ENCODE measurements at places on chromosomes 3 and 15.

GRCh38 chr3:69613286-69613685 is 126.0 kb upstream of the MITF start:
- DNase-seq, result no peak

DNA sequence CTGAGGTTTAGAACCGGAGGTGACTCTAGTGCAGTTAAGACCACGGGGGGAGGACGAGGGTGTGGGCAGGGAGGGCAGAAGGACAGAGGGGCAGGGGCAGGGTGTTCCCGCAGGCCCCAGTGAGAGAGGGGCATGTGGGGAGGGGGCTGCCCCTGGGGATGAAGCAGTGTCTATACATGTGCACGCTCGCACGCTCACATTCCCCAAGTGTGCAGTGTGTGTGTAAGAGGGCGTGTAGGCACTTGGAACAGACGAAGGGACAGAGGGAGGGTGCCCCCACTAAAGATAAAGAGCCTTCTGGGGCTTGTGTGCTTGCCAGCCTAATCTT is 69.5 kb upstream of the MEF2A start:
- DNase-seq, result no peak

GRCh38 chr15:64247906-64248541 is 85.2 kb upstream of the PPIB start:
- no peak for DNase-seq

- no peak for DNase-seq
These were observed 168.5 kb upstream of the TPM1 start for GRCh38 chr15:62874064-62874463.

DNA sequence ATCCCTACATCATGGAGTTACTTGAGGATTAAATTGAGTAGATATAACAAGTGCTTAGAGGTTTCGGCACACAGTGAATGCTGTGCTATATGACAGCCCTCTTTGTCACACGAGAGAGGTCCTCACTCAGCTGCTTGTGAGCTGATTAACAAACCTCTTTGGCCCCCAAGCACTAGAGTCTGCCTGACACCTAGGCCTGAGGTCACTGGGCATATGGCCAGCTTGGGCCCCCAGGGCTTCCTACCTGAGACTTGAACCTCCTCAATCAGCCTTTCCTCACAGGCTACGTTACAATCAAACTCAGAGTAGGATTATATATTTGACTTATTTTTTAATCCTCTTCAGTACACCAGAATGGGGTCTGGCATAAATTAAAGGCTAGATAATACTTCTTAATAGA is 88.8 kb downstream of the WDR72 start:
- no peak for DNase-seq

DNA sequence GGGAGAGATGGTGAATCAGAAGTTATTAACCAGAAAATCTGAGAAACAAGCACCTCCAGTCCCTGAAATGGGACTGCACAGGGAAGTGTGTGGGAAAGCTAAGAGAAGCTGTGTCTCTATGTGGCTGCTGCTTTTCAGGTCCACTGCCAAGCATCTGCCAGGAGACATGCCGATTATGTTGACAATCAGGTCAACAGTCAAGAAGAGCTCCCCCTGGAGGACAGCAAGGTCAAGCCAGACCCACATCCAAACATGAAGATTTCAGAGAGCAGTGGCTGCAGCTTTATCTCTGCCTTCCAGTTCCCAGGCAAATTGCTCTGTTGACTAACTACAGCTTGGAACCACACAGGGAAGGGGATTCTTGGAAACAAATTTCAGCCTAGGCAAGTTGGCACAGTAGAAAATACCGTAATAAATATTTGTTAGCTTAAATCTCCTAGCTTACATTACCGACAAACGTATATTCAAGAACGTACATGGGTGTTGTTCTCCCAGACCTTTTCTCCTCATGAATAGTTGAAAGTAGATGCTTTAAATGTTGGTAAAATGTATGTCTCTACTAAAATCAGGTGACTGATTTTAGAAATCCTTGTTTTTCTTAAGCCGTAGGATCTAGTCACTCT is 394.5 kb upstream of the RARB start:
- DNase-seq, result peak; percentile 87

DNA sequence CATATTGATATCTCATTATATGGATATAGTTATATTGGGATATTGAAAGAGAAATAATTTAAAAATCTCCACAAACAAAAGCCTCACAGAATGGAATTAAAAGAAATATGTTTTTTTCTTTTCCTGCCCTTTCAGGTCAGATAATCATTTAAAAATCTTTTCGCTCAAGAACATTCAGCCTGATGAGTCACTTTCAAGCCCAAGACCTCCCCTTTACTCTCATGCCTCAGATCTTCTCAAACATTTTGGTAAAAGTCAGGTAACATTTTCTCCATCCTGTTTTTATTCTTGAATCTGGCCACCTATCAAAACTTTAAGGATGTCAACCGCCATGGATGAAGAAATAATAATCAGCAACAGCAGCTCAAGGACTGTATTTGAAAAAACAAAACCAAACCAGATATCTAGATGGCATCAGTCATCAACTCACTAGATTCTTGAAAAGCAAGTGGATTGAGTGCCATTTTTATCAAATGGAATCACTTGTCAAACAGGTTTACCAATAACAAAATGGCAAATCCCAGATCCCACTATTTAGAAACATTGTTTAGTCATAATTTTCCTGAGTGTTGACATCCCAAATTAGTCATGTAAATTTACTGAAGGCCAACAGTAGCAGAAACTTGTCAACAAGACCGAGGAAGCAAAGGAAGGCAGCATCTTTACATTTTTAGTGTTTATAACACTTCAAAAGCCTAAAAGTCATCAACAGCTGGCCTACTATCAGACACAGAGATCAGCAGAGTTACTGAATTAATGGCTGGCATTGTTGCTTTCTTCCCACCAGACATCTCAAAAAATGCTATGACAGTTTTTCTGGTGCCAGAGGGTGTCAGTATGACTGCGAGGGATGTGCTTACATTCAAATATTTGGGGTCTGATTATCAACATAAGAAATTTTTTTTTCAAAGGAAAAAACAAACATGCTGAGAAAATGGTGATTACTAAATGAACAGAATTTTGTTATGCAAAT is 444.7 kb downstream of the MAGI1 start:
- no peak for DNase-seq

DNA sequence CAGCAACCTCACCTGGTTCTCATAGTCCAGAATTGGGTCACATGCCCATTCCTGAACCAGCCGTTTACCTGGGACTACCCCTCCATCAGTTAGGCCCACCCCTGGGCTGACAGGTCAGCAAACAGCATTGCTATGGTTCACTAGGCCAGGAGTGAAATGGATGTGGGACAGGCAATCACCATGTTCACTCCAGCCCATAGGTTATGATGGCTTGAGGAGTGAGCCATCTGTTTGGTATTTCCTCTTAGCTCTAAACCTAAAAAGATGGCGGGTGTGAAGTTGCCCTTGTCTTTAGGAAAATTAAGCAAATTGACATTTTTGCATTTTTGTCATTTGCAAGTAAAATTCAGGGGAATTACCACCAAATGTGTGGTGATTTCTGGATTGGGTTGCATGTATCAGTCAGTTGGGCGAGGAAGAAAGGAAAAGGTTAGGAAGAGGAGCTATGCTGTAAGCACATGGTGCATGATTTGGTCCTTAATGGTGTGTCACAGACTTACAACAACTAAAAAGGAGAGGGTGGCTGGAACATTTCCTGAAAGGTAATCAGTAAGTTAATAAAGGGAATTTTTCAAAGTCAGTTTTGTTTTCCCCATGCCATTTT is 17.2 kb downstream of the NXPE3 start:
- DNase-seq, result no peak

DNA sequence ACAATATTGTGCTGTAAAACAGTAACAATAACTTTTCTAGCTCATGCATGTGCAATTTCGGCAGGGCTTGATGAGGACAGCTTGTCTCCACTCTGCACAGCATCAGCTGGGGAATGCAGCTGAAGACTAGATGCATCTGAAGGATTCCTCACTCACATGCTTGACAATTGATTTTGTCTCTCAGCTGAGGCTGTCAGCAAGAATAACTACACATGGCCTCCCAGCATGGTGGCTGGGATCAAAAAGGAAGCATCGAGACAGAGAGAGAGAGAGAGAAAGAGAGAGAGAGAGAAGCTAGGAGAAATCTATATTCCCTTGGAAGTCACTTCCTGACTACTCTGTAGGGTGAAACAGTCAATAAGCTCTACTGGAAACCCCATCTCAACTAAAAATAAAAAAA is 487.1 kb downstream of the PLOD2 start:
- no peak for DNase-seq

DNA sequence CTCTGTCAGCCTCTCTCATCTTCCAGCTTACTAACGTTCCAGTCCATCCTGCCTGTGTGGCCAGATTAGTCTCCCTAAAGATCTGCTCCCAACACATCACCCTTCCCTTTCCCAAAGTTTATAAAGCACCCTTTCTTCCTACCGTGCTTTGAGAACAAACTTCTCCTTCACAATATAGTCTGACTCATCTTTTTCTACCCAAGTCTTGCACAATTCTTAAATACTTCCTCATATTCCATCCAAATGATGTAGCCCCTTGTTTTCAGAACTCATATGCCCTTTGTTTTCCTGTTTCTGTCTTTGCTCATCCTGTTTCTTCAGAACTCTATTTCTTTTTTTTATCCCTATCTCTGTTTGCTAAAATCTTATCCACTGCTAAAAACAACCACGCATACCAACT is 326.8 kb downstream of the MFSD1 start:
- DNase-seq, result no peak

DNA sequence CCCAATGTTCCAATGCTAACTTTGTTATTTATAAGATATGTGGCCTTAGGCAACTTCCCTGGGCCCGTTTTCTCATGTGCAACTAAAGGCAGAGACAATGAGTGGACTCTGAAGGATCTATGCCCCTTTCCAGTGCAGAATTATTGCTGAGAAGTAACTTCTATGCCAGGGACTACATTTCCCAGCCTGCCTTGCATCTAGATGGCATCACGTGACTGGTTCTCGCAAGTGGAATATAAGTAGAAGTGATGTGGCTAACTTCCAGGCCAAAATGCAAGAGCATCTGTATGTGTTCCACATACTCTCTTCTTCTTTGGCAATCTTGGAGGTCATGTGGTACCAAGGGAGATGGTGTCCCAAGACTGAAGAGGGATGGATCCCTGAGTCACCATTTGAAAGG is 674.4 kb downstream of the NTRK3 start:
- DNase-seq, result no peak

DNA sequence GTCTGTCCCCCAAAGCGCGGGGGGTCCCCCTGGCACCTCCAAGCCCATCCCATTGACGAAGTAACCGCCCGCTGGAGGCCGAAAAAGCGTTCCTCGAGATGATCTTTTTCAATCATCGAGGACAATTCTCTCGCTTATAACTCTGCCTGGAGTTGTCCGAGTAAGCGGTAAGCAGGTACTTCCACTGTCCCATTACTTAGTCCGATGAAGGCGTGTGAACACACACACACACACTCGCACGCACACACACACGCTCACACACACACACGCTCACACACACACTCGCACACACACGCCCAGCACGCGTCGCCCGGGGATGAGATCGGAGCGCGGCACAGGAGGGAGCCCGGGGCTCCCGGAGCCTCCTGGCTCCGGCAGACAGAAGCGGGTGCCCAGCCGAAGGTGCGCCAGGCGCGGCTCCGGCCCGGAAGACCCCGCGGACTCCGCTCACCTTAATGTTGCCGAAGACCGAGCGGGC is 430 bp downstream of the SLCO2A1 start:
- DNase-seq, result no peak

GRCh38 chr15:80171787-80172186 is 19.0 kb downstream of the FAH start:
- DNase-seq, result no peak

DNA sequence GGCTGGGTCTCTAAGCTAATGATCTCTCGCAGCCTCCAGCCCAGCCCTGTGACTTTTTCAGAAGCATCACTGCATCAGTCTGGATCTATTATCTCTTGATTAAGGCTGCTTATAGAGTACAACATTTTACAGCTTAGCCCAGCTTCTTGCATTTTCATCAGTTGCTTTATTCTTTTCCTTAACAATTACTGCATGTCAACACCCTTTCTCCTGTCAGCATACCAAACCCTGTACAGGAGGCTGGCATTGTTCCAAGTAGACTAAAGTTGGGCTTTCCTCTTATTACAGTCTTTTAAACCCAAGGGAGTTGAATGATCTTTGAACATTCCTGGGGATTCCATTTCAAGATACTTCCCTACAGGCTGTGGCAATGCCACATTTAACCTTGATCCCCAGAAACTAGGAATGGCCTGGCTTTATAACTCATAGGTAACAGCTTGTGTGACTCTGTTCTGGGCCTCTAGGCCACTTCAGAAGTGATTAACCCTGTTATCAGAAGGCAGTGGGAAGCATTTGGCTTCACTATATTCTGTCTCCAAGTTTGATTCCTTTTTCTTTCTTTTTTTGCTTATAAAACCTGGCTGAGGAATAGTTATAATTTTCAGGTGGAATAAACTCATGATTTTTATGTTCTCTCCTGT is 182.9 kb downstream of the KCNMB2 start:
- DNase-seq, result no peak

DNA sequence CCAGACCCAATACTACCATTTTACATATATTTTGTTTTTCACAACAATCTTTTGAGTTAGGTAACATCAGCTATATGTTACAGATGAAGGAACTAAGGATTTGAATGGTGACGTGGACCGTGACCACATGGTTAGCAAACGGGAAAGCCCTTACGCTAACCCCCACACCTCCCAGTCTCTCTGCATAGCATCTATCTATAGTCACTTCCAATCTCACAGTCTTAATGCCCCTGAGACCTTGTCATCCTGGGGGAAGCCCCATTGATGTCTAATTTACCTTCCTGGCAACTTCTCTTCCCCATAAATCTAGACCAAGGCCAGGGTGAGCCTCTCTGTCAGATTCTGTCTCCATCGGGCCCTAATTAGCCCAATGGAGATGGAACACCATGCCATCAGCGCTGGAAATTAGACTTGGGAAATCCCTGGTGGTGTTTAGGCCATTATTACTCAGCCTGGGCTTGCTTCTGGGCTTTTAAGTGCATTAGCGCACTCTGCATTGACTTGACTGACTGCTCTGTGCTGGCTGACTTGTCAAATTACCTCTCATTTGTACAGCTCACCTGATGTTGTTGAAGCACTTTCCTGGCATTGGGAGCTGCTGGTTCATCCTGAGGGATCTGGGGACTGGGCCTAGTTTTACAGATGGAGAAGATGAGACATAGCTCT is 34.0 kb upstream of the SH3GL3 start:
- no peak for DNase-seq

GRCh38 chr15:72285927-72286516 is 13.7 kb upstream of the PARP6 start:
- DNase-seq, result peak; percentile 27

DNA sequence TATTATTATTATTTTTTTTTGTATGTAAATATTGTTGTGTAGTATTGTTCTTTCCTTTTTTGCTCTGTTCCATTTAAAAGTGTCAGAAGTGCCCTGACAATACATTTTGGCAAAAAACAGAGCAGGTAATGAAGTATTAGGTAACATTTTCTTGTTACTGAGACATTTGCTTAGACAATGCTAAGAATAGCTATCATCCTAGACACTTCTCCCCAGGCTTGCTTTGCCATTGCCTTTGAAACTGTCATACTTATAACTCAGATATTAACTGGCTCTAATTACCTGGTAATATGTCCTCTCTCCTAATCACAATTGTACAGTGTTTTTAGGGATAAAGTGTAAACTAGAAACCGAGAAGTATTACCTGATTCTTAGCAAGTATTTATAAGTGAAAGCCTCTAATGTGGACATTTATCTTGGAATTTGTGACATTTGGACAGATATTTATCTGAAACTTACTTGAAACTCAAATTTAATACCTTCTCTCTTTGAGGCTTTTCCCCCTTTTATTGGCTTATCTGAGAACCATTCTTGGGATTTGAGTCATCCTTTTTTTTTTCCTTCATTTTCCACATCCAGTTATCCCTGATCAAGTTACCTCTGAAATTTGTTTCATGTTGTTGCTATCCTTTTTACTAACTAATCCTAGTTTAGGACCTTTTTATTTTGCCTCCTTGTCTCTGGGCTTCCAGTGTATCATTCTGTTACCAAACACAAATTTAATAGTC is 13.1 kb downstream of the ARIH1 start:
- no peak for DNase-seq

All from iPS DF 6.9 (cell line).